ENCODE measurements at places on chromosomes 7 and 10. TPM values are rescaled to one million over a fixed set of nuclear protein-coding genes. Genes with fewer than 3 reads are reported as not detected.

The HOXA3 gene
- total RNA-seq: 9.6 TPM

The SUN3 gene
- not detected for total RNA-seq

The AFAP1L2 gene
- total RNA-seq: 27.3 TPM

The HPSE2 gene
- total RNA-seq: not detected

The NUTM2E gene
- 0.40 TPM for total RNA-seq

The NRF1 gene
- total RNA-seq: 9.5 TPM

The HHEX gene
- total RNA-seq: 13.1 TPM

The NACAD gene
- total RNA-seq: 0.35 TPM

The AKR1C4 gene
- total RNA-seq: 0.32 TPM

The STAG3 gene
- total RNA-seq: 0.40 TPM

The RHEB gene
- 138 TPM for total RNA-seq

The TPST1 gene
- 7.4 TPM for total RNA-seq

The MALRD1 gene
- total RNA-seq: not detected

The EBLN1 gene
- not detected for total RNA-seq

The MKI67 gene
- total RNA-seq: 70.7 TPM

The SFRP5 gene
- total RNA-seq: 1.5 TPM

The LRRD1 gene
- total RNA-seq: not detected

The RADIL gene
- 2.3 TPM for total RNA-seq

The EPC1 gene
- 17.1 TPM for total RNA-seq

The UPP1 gene
- total RNA-seq: 85.1 TPM

The GPC2 gene
- 0.96 TPM for total RNA-seq

The LANCL2 gene
- total RNA-seq: 13.4 TPM

The CCT6A gene
- 313 TPM for total RNA-seq

The OR2A42 gene
- total RNA-seq: not detected

The HMX2 gene
- not detected for total RNA-seq

The FOXI2 gene
- not detected for total RNA-seq

The PAX2 gene
- 0.34 TPM for total RNA-seq

The CHRM2 gene
- total RNA-seq: not detected

The ENTPD7 gene
- 11.0 TPM for total RNA-seq

The MSMB gene
- total RNA-seq: not detected

The PIK3AP1 gene
- total RNA-seq: 0.58 TPM

The AVPI1 gene
- total RNA-seq: 96.2 TPM

The SAP25 gene
- total RNA-seq: 0.80 TPM

The OR2A5 gene
- total RNA-seq: not detected

The DENND11 gene
- total RNA-seq: 4.9 TPM

The LEP gene
- total RNA-seq: not detected

The SLC18A3 gene
- not detected for total RNA-seq

The OR6B1 gene
- not detected for total RNA-seq

The PKD2L1 gene
- 0.06 TPM for total RNA-seq

The SH2B2 gene
- 4.6 TPM for total RNA-seq

The HECTD2 gene
- total RNA-seq: 1.8 TPM

The ZNRF2 gene
- 3.9 TPM for total RNA-seq

The DUSP5 gene
- total RNA-seq: 84.0 TPM

The GPR15LG gene
- total RNA-seq: not detected

The PTN gene
- total RNA-seq: not detected

The MYOZ1 gene
- total RNA-seq: not detected

The CDK14 gene
- 0.56 TPM for total RNA-seq

The ITIH2 gene
- total RNA-seq: 0.27 TPM

The ERCC6 gene
- 6.9 TPM for total RNA-seq

The CRYGN gene
- not detected for total RNA-seq

The NSMCE4A gene
- total RNA-seq: 63.7 TPM

The ZNF746 gene
- total RNA-seq: 19.8 TPM

The GPR37 gene
- total RNA-seq: 0.45 TPM

The RBP3 gene
- not detected for total RNA-seq

The ICA1 gene
- 1.0 TPM for total RNA-seq

The EBF3 gene
- total RNA-seq: 0.20 TPM

The BICC1 gene
- total RNA-seq: 20.5 TPM

The ZNF37A gene
- 6.7 TPM for total RNA-seq

The IFIT3 gene
- 5.0 TPM for total RNA-seq

The TRPV6 gene
- total RNA-seq: not detected

Data from A549 treated with ZK216348 at 1 μM for 4 hours (cell line).